ENCODE measurements at places on chromosomes 1 and 21.

- DNase-seq = peak; percentile 28
These were observed at the start of gene BATF3 for GRCh38 chr1:212699625-212700222. TSS of gene BATF3 (minus strand) at chr1:212699840. CDS start at chr1:212699762, 78 bp downstream.

DNA sequence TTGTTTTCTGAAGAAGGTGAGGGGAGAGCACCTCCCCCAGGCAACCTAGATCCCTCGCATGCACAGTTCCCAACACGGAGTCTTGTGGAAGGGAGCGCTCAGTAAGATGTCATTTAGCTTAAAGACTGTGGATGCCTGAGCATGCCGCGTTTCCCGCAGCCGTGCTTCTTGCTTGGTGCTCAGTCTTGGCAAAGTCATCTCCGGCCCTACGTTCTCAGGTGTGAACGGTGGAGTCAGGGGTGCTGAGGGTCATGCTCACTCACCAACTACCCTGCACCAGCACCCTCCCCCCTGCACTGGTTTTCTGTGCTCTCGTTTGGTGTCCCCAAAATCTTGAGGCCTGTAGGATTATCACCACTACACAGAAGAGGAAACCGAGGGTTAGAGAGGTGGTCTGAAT, 202.1 kb downstream of the RHOU start:
- no peak for DNase-seq

- no peak for DNase-seq
These were observed 52.4 kb downstream of the RPL5 start for GRCh38 chr1:92884195-92884594.

GRCh38 chr1:248590055-248590454, 7.4 kb downstream of the OR2T10 start:
- no peak for DNase-seq

- DNase-seq = no peak
These were observed 11.0 kb downstream of the TNFRSF14 start for GRCh38 chr1:2567083-2567679.

DNA sequence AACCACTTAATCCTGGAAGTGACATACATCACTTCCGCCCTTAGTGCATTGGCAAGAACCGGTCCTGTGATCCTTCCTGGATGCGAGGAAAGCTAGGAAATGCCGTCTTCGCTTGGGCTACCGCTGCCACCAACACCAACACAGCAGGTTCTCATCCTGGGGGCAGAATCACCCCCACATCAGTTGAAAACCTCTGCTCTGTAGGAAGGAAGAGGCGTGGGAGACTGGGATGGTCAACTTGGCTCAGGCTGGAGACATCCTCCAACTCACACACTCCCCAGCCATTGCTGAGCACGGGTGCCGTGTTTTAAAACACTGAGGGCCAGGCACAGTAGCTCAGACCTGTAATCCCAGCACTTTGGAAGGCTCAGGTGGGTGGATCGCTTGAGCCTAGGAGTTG, 74.9 kb downstream of the ALPL start:
- DNase-seq = no peak

DNA sequence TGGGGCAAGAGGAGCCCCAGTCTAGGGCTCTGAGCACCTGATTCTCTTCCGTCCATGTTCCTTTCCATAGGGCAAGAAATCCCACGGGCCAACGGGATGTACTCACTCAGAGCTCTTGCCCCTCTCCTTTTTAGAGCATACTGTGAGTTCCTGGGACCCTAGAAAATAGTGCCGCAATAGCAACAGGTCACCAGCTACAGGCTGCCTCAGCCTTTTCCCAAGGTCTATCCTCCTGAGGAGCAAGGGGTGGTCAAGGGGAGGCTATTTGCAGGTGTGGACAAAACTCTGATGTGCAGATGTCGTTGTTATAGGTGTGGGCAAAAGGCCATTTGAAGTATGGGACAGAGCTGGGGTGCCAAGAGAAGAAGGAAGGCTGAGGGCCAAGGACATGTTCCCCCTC, 1.6 kb upstream of the QSOX1 start:
- DNase-seq = no peak

GRCh38 chr1:232511172-232511571, 118.8 kb downstream of the SIPA1L2 start:
- no peak for DNase-seq

DNA sequence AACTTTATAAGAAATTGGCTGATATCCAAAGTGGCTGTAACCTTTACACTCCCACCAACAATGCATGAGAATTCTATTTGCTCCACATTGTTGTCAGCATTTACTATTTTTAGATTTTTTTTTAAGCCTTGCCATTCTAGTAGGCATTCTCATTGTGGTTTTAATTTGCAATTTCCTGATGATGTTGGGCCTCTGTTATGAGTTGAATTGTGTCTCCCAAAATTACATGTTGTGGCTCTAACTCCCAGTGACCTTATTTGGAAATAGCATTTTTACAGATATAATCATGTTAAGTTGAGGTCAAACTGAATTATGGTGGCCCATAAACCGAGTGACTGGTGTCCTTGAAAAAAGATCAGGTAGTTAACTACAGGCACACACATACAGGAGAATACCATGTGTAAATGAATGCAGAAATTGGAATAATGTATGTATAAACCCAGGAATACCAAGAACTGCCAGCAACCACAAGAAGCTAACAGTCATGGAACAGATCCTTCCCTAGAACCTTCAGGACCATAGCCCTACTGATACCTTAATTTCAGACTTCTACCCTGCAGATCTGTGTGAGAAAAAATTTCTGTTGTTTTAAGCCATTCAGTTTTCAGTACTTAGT, 348.8 kb upstream of the DAB1 start:
- no peak for DNase-seq

- no peak for DNase-seq
These were observed 27.6 kb upstream of the HUNK start for GRCh38 chr21:31845151-31845729.

DNA sequence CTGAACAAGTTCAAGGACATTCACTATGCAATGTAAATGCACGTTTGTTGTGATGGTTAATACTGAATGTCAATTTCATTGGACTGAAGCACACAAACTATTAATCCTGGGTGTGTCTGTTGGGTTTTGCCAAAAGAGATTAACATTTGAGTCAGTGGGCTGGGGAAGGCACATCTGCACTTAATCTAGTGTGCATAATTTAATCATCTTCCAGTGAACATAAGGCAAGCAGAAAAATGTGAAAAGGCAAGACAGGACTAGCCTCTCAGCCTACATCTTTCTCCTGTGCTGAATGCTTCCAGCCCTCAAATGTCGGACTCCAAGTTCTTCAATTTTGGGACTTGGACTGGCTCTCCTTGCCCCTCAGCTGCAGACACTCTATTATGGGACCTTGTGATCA, 40.1 kb downstream of the PRPF38A start:
- no peak for DNase-seq

DNA sequence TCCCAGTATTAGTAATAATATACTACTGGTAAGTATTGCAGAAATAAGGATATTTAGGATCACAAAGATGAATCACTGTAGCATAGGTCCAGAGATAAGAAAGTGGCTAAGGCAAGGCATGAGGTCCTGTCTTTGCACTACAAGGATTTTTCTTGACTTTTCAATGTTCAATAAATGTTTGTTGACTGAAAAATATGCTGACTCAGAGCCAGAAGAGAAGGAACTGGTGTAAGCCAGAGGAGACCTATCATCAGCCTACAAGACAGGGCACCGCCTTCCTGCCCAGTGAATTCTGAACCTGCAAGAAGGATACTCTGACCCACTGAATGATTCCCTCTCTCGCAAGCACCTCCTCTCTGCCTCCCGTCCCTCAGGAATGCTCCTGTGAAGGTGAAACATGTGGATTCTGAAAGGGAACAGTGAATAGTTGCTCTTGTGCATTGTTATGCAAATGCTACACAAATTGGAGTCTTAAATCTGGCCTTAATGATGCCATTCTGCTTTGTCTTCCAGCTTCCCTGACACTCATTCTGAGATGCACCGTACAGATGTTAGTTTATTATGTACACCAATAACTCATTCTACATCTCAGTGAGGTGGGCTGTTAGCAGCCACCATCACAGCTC, 540.0 kb downstream of the OMA1 start:
- no peak for DNase-seq

DNA sequence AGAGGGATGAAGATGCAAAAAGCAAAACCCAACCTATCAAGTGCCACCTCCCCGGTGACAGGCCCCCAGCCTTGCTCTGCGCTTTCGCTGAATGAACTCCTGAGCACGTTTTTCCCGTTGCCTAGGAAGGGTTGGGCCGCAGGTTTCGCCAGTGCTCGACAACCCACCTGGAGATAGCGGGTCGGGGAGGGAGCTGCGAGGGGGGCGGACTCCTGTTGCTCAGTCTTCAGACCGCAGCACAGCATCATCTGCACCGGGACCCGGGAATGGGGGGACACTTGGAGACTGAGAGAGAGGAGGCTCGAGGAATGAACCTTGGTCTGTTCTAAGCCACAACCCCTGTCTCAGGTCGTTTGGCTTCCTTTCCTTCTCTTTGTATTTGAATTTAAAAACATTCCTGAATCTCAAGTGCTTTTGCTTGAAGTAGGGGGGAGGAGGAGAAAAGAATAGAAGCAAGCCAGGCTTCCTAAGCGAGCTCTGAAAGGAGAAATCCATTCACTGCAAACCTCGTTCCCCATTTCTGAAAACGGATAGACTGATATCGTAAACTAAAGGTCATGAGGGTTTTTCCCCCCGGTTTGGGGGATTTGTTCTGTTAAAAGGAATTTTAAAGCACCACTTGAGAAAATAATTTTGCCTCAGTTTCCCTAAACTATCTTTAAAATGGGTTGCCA, 1.2 kb downstream of the AK5 start:
- DNase-seq = no peak

- DNase-seq = no peak
These were observed 285.7 kb downstream of the TM2D1 start for GRCh38 chr1:61439234-61439633.

DNA sequence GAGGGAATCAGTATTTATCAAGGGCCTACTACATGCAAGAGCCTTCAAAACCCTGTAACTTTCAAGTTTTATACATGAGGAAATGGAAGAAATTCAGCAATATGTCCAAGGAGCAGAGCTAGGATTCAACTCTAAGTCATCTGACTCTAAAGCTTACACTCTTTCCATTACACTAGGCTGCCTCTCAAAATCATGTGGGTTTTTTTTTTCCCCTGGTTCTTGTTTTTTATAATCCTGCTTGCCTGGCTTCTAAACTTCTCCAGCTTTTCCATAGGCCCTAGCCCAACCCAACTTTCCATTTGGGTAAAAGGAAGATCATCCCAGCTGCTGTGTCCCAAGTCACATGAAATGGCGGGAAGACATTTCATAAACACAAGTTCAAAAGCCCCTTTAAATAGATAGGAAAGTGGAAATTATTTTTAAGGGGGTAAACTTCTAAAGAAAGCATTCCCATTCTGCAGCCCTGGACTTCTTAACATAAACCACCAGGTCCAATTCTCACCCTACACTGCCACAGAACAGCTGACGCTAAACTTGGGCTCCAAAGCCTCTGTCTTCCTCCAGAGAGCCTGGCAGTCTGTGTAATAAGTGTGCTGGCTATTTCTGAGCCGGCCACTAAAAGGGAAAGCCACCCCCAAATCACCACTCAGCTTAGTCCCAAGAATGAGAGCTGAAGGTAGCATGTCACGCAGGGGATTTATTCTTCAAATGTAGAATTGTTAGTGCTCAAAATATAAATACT, 46.9 kb downstream of the ITPKB start:
- DNase-seq = no peak

DNA sequence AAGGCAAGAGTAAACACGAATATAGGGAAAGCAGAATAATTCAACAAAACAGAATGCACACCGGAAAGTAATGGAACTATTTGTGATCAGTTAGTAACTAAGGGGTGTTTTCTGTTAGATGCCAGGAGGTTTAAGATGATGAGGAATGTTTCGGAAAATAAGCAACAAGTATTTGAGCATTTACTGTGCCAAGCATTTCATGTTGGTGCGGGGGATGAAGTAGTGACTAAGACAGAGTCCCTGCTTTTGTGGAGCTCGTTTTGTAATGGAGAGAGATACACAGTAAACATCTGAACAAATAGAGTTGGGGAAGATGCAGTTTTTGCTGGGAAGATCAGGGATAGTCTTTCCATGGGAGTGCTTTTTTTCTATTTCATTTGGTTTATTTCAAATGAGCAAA, 78.7 kb downstream of the DYRK1A start:
- no peak for DNase-seq

DNA sequence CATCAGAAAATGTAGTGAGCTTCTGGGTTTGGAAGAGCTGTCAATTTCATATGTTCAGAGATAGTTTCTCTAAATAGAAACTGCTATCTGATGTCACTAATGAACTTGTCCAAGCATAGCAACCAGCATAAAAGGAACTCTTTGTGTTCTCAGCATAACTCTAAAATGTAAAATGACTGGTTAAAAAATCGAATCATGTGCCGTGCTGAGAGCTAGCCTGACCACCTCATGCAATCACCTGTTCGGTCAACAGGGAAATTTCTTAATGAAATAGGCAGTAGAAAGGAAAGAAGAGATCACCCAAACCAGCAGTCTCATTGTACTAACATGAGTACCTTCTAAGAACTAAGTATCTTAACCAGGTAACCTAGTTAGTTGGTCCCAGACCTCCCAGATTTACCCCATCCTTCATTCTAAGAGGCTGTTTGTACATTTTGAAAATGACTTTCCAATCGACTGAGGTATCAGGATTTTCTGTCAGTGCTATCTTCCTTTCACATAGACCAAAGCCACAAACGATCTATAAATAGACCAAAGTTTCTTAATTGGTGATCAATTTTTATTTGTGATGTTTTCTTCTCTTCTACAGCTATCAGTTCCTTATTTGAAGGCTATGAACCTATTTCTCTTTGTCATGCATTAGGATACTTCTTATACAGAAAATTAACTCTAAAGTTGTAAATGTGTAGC, 147.3 kb downstream of the TLR5 start:
- DNase-seq = no peak

DNA sequence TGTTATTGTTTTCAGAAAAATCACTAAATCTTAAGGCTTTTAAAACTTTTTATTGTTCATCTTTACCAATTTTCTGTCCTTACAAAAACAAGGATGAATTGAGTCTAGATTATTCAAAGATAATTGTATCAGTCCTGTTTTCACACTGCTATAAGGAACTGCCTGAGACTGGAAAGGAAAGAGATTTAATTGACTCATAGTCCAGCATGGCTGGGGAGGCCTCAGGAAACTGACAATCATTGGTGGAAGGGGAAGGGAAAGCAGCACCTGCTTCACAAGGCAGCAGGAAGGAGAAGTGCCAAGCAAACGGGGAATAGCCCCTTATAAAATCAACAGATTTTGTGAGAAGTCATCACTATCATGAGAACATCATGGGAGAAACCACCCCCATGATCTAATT, 455.6 kb upstream of the ZP4 start:
- DNase-seq = no peak

Data from AML-193 (cell line).